ENCODE measurements at places on chromosomes 3 and 15.
A peak's percentile ranks its signal among the peaks of the same experiment; 100 is the strongest.

GRCh38 chr3:140285380-140285779 is 350.4 kb downstream of the CLSTN2 start:
- DNase-seq = no peak

GRCh38 chr3:177835008-177835407 is 637.7 kb upstream of the TBL1XR1 start:
- DNase-seq = no peak

- no peak for DNase-seq
These were observed 57.2 kb upstream of the ZBTB38 start for GRCh38 chr3:141311170-141311495.

GRCh38 chr3:73580343-73580742 is 44.4 kb downstream of the PDZRN3 start:
- no peak for DNase-seq

DNA sequence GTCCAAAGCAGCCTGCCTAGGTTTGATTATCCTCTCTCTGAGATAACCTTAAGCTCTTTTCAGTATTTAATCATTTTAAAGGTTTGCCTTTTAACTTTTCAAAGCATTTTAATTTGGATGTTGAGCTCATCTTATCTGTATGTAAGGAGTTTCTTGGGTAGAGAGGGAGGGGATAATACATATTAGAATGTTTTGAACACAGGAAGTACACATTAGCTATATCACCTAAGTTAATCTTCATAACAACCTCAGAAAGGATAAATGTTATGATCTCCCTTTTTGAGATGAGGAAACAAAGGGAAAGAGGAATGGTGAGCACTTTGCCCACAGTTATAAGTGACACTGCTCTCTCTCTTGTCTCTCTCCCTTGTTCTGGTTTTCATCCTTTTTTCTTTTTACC is 2.2 kb upstream of the CD47 start:
- no peak for DNase-seq

DNA sequence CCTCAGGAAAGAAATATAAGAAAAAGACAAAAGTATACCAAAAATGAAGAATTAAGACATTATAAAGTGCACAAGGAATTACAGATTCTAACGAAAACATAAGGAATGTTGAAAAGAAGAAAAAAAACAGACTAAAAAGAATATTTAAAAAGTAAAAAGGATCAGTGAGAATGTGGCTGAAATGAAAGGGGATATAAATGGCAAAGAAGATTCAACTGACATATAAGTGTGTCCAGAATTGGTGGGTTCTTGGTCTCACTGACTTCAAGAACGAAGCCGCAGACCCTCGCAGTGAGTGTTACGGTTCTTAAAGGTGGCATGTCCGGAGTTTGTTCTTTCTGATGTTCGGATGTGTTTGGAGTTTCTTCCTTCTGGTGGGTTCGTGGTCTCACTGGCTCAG is 44.8 kb downstream of the DCBLD2 start:
- DNase-seq = no peak

DNA sequence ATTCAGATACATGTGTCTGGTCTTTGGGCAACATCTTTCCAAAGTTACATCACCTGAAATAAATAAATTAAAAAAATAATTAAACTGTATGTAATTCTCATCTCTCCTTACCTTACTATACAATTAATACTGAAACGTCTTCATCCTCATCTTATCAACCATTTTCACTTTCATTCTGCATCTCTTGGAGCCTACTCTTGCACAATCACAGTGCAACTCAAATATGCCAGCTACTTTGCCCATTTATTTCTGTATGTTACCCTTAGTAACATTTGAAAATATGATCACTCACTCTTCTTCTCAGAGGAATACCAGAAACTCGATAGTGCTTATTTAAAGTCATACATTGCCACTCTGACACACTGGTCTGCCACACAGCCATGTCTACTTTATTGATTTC is 1357.1 kb upstream of the CADM2 start:
- no peak for DNase-seq

- no peak for DNase-seq
These were observed 48.3 kb upstream of the B3GALNT1 start for GRCh38 chr3:161153480-161153879.

DNA sequence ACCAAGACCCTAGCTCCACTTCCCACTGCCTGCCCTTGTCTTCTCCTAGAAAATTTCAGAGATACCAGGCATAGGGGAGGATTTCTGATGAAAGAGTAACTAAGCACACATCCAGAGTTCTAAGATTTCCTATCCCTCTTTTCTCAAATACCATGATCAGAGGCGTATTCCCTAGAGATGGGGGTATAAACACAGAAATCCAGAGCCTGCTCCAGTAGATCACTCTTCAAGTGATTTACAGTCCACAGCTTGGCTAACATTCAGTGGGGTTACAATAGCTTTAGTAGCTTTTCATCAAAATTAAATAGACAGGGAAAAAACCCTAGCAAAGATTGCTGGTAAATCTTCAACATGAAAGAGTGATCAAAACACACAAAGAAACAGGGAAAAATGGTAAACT is 800.7 kb upstream of the GRM7 start:
- DNase-seq = no peak

DNA sequence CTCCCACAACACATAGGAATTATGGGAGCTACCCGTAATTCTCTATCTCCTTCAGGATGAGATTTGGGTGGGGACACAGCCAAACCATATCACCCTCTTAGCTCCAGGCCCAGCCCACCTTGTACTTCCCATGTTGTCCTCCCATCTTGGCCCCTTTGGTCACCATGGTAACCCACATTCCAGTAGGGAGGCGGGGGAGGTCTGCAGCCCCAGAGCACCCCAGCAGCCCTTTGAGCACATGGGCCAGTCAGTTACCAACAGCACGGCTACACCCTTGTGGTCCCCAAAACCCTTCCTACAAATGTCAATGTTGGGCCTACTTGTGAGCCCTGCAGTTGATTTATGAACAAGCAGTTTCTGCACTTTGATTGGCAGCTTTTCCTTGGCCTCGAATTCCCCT is 84.5 kb downstream of the LRRK1 start:
- DNase-seq = no peak

GRCh38 chr15:45631776-45632175 is 3.1 kb upstream of the SQOR start:
- no peak for DNase-seq

DNA sequence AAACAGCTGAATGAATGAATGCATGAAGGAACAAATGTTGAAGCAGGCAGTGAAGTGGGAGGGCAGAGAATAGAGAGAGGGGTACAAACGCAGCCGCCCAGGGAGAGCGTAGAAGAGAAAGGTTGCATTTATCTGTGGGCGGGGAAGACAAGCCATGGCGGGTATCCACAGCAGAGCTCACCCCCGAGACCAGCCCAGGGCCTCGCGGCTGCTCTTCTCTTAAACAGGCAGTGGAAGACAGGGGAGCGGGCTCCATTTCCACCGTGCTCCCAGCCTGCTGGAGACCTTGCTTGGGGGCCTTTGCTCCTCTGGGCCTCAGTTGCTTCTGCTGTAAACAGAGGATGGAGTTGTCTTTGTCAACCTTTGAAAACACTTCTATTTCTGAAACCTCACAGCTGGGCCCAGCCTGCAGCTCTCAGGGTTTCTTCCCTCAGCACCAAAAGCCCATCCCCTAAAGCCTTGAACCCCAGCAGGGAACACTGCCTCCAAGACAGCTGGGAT is 259.5 kb downstream of the UACA start:
- DNase-seq = no peak

GRCh38 chr15:34126522-34126921 is 24.6 kb downstream of the PGBD4 start:
- DNase-seq = no peak

DNA sequence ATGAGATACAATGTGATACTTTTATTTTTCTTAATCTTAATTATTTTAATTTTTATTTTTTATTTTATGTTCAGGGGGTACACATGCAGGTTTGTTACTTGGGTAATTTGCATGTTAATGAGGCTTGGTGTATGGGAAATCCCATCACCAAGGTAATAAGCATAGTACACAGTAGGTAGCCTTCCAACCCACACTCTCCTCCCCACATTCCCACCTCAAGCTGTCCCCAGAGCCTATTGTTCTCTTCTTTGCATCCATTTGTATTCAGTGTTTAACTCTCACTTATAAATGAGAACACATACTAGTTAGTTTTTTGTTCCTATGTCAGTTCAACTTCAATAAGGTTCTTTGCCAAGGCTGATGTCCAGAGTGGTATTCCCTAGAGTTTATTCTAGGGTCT is 1375.4 kb downstream of the NSUN3 start:
- DNase-seq = no peak

DNA sequence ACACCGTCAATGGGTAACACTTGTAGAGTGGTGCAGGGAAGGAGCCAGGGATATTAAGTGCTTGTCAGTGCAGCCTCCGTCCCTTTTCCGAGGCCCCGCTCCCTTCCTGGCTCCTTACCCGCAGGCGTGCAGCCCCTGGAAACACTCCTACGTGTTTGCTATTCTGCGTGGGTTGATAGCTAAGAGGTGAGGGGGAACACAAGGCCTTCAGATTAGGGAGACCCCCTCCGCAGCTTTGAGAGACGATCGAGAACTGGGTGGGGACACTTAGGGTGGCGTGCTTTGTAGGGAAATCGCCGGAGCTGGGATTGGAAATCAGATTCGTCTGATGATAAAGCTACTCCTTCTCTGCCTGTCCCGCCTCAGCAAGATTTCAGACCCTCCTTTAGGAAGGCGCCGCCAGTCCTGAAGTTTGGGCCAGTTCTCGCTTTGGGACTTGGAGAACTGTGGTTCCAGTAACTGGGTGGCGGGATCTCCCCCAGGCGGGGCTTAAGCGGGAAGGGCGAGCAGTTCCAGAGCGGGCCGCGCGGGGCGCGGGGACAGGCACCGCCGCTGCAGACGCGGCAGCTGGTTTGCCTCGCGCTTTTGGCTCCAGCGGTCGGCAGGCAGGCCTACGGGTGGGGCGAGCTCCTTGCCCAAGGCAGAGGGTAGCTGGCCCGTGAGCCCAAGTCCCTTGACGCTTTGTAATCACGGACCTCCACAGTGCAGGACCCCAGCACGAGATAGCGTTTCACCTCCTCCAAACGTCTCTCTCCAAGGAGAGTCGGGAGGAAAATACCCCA is 8.0 kb upstream of the FAM107A start:
- peak; percentile 80 for DNase-seq

Measured in GM12891 (cell line).